ENCODE measurements at places on chromosomes 12 and 14.
A peak's percentile ranks its signal among the peaks of the same experiment; 100 is the strongest.

GRCh38 chr12:109222496-109222895, 86.6 kb downstream of the FOXN4 start:
- no peak for DNase-seq

DNA sequence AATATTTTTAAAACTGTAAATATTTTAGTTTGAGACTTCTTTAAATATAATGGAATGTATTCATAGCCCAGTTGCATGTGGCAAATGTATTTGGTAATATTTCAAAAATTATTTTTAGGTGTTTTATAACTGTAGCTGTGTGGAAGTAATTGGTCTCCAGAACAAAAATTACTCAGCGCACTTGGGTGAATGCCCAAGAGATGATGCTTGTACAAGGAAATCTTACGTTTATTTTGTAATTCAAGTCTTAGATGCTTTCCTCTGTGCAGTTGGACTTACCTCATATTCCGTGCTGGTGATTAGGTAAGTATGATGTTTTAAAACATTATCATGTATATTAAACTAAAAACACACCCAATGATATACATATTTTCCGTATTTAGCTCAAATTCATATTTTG, 76.7 kb upstream of the SLCO1B1 start:
- DNase-seq = no peak

DNA sequence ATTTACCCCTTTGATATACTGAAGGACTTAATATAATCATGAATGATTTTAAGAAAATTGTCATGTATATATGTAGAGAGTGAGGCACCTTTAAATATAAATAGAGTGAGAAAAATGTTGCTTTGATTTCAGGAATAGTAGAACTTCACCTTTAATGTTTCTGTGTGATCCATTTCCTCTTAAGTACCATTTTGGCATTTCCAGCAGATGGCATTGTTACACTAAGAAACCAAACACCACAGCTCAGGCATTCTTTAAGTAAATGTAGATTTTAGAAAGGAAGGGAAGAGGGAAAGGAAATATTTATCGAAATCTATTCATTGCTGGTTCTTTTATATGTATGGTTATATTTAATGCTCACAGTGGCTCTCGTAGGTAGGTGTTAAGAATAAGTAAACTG, 556.7 kb upstream of the FBXO33 start:
- DNase-seq = no peak

- DNase-seq = peak; percentile 31
These were observed 56.5 kb upstream of the CFL2 start for GRCh38 chr14:34770901-34771300.

DNA sequence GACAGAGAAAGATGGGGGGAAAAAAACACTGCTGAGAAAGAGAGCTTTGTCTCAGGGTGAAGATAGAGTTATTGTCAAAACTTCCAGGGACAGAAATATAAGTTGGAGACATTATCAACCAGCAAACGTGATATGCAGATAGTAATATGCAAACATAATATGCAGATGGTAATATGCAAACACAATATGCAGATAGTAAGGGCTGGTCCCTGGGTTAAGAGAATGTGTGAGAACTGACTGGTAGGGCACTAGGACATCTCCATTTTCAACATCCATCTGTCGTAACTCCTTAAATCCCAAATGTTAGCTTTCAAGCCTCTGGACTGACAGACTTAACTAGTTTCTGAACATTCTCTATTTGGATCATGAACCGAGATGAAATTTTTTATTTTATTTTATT, 32.2 kb downstream of the SNRPF start:
- no peak for DNase-seq

GRCh38 chr12:100875771-100876170, 81.2 kb downstream of the ANO4 start:
- no peak for DNase-seq

DNA sequence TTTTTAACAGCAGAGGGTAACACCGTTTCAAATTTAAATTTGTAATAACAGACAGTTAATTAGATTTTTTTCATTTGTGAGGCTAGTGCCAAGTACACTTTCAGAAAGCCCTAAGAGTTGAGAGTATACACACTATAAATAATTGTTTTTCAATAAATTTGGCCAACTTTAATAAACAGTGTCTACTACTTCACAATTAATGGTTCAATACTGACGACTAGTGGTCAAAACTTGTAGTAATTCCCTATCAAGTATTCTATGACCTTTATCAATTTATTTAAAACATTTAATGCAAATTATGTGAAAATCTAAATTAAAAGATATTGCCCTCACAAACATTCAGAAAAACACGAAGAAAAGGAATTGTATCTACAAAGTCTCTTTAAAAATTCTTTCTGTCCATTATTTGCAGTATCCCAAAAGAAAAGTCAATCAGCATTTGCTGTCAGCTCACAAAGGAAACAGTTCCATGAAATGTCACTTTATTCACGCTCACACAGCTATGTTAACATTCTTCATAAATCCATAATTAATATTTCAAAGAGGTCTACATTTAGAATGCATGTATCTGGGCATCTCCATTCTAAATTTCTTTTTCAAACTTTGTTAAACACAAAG, 91.2 kb downstream of the CEP128 start:
- peak; percentile 55 for DNase-seq

GRCh38 chr14:87312169-87312893, 680.7 kb downstream of the GALC start:
- no peak for DNase-seq

DNA sequence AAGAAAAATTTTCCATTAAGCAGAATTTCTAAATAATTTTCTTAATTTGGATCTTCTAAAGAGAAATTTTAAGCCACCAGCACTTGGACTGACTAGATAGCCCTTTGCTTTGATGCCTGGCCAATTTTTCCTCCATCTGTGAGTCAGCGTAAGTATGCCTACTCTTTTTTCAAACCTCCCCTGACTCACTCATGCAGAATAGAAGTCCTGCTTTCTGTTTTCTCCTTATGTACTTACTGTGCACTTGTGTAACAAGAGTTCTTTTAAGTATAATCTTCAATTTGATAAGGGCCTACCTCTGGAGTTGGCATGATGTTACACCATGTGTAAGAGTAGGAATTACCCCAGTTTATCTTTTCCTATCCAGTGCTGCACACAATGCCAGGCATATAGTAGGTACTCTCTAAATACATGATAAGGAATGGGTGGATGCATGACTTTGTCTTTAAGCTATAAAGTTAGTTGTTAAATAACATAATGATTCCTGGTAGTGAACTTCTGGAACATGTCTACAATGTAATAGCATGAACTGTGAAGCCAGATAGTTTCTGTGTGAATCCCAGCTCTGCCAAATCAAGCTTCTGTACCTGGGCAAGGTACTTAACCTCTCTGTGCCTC, 329.6 kb downstream of the TMTC2 start:
- peak; percentile 79 for DNase-seq

DNA sequence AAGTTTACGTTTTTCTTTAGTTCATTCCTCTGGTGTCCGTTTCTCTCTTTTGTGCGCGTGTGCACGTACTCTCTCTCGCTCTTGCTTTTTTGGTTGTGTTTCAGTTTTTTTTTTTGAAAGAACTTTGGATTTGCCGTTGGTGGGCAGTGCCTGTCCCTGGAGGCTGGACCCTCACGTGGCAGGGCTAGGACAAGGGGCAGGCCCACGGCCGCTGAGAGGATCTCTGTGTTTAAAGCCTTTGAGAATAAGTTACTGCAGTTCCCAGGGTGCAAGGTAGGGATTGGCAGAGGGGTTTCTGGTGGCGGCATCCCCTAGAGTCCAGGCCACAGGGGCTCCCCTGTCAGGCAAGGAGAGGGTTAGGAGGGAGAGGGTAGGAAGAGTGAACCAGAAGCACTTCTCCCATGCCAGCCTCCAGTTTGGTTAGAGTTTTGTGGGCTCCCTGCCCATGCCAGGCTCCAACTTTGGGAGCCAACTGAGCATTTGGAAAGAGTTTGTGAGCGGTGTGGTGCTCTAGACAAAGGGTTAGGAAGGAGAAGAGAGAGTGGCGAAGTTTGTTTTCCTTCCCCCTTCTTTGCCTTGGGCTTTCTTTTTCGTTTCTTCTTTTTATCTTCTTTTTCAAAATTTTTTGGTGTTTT, 30.5 kb downstream of the ZFHX2 start:
- DNase-seq = no peak

GRCh38 chr12:113980537-113981337, 14.6 kb upstream of the RBM19 start:
- DNase-seq = peak; percentile 79

- DNase-seq = no peak
These were observed 30.6 kb downstream of the RIN3 start for GRCh38 chr14:92544051-92544720.

- DNase-seq = no peak
These were observed 595.5 kb downstream of the GALC start for GRCh38 chr14:87397499-87397898.

DNA sequence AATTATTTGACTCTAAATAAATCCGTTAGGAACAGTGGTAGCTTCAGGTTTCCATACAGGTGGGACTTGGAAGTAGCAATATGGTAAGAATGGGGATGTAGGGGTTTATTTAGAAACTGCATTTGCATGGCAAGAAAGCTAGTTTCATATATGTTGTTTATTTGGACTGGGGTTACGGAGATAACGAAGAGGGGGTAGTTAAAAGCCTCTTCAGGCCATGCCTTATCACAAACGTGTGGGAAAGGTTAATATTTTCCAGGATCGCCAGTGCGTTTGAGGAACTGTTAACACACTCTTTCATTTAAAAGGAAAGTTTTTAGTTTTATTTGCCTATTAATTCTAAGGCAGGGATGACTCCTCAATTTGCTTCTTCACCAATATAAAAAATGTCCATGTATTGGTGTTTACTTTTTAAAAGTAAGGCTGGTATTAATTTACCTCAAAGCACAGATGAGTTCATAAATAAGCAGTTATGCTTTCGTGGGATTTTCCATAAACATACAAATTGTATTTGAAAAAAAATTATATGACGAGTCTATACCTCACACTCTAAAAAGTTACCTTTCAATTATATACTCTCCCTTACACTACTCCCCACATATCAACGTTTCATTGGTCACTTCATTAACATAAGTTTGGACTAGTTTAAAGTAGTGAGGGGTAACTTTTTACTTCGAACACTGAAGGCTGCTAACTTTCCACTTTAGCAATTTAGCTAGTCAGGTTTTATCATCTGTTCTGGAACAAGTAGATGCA, 814 bp downstream of the RAB2B start:
- no peak for DNase-seq

DNA sequence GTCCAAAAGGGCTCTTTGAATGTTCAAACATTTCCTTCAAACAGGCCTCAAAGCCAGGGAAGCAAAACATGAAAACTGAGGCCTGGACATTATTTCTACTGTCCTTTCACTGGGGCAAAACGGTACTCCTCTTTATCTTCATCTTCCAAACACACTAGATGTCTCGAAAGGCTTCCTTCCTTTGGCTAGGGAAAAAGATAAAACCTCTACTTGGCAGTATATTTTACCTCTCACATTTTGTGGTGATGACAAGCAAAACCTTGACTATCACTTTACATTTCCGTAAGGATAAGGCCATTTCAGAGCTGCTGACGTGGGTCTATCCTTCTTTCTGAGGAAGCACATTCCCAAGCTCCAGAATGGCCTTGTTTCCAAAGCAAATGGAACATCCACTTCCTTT, 9.9 kb downstream of the STAB2 start:
- no peak for DNase-seq

DNA sequence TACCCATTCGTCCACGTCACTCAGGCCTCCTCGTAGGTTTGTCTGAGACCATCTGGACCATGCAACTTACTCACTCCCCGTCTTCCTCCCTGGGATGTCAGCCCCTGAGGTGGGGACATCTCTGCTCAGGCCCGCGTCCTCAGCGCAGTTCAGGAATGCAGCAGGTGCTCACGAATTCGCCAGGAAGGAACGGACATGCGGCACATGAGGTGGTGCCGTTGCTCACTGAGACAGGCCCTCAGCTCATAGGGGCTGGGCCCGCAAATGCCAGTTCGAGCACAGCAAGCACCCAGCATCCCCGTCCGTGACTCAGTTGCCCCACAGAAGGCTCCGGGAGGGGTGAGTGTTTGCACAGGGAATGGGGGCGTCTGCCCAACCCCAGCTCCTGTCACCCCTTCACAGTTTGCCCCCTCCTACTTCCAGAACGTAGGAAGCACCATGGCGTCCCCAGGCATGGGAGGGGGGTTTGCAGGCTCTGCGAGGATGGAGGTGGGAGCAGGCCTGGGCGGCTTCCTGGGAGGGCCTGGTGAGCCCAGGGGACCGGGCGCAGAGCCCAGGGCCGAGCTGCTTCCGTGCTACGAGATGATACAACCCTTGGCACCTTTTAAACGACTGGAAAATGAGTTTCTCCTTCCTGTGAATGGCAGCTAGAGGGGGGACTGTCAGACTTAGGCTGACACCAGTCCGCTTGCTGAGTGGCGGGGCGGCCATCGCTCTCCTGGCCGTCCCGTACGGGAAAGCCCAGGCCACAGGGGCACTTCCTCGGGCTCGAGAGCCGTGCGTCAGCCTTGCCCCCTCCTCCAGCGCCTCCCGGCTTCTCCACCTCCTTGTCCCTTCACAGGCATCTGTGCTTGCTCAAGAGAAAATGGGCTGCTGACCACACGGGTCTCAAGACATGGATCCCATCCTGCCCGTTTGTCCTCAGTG, 6.9 kb downstream of the GALNT9 start:
- no peak for DNase-seq

DNA sequence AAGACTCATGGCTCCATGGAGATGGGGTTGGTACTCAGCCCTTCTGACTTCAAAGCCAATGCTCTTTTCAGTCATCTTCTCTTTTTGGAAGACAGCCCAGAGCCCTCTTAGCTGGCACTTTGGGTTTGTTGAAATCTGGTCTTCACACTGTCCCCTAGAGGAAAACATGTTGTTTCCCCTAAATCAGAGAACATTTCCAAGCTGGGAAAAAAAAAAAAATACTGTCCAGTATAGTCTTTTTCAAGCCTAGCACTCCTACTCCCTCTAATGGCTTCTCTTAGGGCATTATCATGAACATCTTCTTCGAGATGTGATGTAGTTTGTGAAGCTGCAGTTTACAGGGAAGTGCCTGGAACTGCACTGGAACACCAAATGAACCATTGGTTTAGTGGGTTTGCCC, 3.0 kb upstream of the ZC3H14 start:
- peak; percentile 80 for DNase-seq

DNA sequence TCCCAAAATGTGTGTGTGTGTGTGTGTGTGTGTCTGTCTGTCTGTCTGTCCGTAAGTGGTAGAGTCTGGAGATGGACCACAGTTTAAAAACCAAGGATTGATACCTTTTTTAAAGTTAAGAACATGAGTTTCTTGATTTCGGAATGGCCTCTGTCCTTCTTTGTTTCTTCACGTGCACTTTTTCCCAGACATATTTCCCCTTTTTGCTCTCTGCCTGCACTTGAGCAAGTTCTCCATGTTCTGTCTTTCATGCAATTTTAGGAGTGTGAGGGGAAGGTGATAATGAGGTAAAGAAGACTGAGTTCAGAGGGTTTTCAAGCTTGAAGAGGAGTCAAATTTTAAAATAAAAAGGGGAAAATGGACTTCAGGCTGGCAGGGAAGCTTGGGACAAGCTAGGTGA, 12.7 kb downstream of the OLR1 start:
- DNase-seq = no peak

Measured in EH (cell line).